ENCODE measurements at places on chromosomes 3 and 15.

DNA sequence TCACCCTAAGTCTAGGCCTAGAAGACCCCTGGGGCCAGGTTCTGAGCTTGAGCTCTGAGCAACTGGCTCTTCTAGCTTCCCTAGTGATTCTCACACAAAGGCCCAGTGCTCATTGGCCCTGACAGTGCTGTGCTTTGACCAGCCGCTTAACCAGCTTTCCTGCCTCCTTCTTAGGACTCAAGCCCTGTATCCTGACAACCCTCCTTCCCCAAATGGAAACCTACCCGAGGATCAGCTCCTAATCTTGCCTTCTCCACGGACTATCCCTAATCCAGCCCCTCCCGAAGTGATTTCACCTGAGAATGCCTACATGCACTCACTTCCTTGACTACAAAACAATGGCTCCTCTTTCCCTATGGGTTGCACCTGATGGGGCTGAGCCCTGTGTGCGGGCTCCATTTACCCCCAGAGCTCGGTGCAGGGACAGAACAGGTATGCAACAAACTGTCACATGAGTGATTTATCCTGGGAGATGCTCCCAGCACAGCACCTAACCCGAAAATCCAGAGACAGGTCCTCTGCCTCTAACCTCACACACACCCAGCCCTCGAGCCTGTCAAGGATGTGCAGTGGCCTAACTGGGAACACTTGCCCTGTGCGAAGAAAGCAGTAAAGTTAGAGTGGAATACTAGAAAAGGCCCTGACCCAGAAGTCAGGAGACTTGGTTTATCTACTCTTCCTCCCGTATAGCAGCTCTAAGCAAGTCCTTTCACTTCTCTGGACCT lies 2.3 kb downstream of the MEGF11 start:
- H3K27ac ChIP-seq, result no peak overlapping the region
- H3K27me3 ChIP-seq, result peaks cover 89% of the 10 kb centered on the region
- no peak for DNase-seq

- H3K4me1 ChIP-seq, result no peaks in the 10 kb centered on the region
- H3K36me3 ChIP-seq, result no peaks in the 10 kb centered on the region
- no peak overlapping the region for H3K4me3 ChIP-seq
- DNase-seq, result no peak
These were observed 180.0 kb downstream of the KCNAB1 start for GRCh38 chr3:156300371-156300770.

GRCh38 chr3:140898340-140899180 lies 43.1 kb upstream of the SLC25A36 start:
- no peak overlapping the region for H3K27ac ChIP-seq
- DNase-seq, result no peak
- no peaks in the 10 kb centered on the region for H3K36me3 ChIP-seq
- H3K4me3 ChIP-seq, result no peak overlapping the region
- H3K4me1 ChIP-seq, result no peaks in the 10 kb centered on the region

DNA sequence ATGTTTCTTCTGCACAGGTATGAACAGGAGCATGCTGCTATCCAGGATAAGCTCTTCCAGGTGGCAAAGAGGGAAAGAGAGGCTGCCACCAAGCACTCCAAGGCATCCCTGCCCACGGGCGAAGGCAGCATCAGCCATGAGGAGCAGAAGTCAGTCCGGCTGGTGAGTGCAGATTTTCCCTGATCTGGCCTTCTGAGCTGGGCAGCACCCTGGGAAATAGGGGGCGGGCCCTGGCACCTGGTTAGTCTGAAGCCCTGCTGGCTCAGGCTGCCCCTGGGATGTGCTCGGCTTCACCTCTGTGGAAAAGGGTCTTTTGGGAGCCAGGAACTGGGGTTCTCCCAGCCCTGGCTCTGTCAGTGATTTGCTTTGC lies 29.0 kb downstream of the CHCHD6 start:
- H3K27ac ChIP-seq, result no peak overlapping the region
- DNase-seq, result no peak
- H3K4me1 ChIP-seq, result peaks cover 5% of the 10 kb centered on the region
- H3K4me3 ChIP-seq, result no peak overlapping the region

- no peak overlapping the region for H3K27ac ChIP-seq
- H3K36me3 ChIP-seq, result peaks cover 39% of the 10 kb centered on the region
- H3K4me1 ChIP-seq, result no peaks in the 10 kb centered on the region
- no peak for DNase-seq
- no peak overlapping the region for H3K4me3 ChIP-seq
These were observed 27.7 kb downstream of the RAB7A start for GRCh38 chr3:128753715-128754114.

- no peaks in the 10 kb centered on the region for H3K36me3 ChIP-seq
- H3K4me3 ChIP-seq, result no peak overlapping the region
These were observed 23.4 kb downstream of the GTF2E1 start for GRCh38 chr3:120765830-120766493.

All from mesothelial cell of epicardium (in vitro differentiated cells).